ENCODE measurements at places on chromosomes 2 and 18.
A peak's percentile ranks its signal among the peaks of the same experiment; 100 is the strongest.

DNA sequence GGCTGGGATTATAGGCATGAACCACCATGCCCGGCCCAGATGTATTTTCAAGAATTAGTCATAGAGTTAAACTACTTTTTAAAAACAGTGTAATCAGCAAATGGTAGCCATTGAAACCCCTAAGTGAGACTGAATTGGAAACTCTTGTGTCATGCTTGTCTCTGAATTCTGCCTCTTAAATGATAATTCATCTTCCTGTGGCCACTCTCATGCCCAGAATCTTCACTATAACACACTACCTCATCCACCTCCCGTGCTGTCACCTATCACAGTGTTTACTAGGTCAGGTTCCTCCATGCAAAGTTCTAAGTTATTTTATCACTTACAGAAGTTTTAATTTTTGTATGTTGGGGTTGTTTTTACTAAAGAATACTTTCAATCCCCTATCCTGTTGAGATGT is 197.5 kb downstream of the PHLPP1 start:
- DNase-seq = no peak

DNA sequence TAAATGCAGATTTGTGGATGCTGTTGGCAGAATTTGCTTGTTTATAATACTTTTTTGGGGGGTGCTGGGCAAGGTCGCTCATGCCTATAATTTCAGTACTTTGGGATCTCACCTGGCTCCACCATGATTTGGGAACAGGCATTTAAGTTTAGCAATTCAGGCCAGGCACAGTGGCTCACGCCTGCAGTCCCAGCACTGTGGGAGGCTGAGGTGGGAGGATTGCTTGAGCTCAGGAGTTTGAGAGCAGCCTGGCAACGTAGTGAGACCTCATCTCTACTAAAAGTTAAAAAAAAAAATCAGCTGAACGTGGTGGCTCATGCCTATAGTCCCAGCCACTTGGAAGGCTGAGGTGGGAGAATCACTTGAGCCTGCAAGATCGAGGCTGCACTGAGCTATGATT is 20.7 kb downstream of the TANC1 start:
- DNase-seq = no peak

DNA sequence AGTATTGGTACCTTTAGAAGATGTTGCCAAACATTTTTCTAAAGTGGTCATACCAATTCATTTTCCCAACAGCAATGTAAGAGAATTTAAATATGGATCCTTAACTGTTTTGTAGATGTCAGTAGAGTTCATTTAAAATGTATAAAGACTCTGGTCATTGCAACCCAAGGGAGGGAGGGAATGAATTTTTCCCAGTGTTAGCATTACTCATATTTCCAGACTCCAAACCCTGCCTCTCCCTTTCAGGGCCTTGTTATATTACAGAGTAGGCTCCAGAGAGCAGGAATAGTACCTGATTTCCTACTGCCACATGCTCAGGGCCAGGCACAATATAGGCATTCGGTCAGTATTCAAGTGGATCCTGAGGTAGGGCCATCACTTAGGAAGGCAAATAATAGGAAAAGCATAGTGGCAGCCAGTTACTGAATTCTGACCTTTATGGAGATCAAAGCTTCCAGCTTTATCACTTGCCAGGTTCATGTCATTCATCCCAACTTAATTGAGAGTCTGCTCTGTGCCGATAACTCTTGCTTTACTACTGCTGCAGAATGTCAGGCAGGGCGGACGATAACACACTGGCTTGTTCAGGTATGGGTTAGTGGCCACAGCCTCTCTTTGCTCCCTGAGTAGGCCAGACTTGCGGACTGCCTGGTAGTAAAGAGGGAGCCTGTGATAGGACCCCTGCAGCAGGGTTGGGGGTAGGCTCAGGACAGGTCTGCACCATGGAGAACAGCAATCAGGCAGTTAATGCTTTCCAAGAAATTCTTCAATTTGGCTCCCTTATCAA is 75.3 kb downstream of the OSBPL6 start:
- DNase-seq = no peak

DNA sequence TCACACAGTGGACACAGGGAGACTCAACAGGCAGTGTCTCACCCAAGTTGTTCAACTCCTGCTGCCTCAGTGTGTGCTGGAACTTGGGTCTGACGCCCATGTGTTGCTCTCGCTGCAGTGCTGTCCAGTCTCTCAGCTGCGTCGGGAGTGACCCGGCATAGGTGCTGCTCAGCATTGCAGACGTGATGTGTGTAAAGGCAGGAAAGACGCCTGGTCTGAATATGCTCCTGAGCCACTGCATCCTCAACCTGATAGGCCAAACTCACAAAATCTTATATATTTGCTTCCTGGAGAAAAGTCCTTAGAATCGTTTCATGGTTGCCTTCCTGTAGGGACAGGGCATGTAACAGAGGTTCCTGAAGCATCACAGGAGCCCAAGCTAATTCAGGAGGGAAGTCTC is 152.9 kb downstream of the INSIG2 start:
- no peak for DNase-seq

DNA sequence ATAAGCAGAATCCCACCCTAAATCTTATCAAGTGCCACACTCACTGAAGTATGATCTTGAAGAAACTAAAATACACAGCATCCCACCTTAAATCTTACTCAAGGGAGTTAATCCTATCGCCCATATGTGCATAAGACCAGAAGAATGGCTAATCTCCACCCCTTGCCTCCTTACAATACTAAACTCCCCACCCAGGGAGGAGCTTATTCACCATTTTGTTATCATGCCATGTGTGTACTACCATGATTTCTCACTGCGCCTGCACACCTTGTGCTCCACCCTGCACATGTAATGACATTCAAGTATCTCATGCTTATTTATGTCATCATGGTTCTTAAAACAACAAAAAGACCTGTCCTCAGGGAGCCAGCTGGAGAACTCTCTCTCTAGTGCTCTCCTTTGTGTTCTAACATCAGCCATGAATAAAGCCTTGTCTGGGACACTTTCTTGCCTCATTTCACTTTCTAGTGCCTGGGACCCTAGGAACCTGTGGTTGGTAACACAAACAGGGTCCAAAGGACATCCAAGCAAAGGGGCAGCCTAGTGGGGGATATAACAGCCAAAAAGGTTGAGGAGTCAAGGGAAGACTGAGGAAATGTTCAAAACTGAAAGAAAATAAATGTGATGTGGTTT is 87.4 kb downstream of the SLC66A3 start:
- DNase-seq = no peak

DNA sequence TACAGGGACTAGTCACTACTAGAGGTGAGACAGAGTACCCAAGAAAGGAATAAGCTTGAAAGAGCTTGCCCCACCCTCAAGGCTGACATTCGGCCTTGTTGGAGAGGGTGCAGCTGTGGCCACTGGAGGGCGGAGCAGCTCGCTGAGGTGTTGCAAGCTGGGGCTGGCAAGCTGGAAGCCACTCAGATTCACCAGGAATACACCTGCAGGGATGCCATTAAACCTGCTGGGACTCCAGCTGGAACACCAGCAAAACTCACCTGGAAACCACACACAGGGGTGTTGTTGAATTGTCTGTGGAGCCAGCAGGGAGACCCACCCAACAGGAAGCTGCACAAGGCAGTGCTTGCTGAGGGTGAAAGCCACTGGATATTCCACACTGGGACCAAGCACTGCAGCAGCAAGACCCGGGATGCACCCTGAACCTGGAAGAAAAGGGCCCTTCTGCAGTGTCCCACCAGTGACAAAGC is 26.1 kb downstream of the KCTD18 start:
- peak; percentile 55 for DNase-seq

- DNase-seq = no peak
These were observed 69.1 kb downstream of the LRRFIP1 start for GRCh38 chr2:237696461-237696860.

DNA sequence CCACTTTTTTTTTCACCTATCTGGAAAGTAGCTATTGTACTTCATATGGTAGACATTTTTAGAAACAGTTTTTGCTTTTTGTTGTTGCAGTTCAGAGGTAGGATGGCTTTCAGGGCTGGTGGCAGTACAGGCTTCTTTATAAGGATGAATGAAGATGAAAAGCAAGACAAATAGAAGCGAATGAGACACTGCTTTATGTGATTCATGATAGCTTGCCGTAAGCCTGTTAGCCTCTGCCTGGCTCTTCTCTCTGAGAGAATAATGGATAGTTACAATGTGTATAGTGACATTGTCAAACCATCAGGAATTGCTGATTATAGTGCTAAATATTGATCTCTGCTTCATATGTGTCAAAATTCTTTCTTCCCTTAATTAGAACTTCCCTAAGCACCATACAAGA is 173.7 kb downstream of the NR4A2 start:
- no peak for DNase-seq

DNA sequence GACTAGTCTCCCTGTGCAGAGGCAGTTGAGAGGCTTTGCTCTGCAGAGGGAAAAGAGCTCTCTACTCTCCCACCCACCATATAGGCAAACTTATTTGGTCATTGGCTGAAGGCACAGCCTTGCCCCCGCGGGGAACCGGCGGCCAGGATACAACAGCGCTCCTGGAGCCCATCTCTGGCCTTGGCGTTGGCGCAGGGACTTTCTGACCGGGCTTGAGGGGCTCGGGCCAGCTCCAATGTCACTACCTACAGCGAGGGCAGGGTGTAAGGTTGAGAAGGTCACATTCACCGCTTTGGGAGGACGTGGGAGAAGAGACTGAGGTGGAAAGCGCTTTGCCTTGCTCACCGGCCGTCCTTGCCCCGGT is 2.2 kb downstream of the ONECUT2 start:
- peak; percentile 51 for DNase-seq

GRCh38 chr2:119448427-119449141 is 16.9 kb downstream of the TMEM37 start:
- DNase-seq = no peak

Data from DMS79 treated with DMSO at 0.1 percent for 48 hours (cell line).